ENCODE measurements at places on chromosomes 6 and 20. TPM values are rescaled to one million over a fixed set of nuclear protein-coding genes. Genes with fewer than 3 reads are reported as not detected.

GRCh38 chr6:103277936-103278335 lies 1581.8 kb downstream of the HACE1 start:
- no peak for DNase-seq

DNA sequence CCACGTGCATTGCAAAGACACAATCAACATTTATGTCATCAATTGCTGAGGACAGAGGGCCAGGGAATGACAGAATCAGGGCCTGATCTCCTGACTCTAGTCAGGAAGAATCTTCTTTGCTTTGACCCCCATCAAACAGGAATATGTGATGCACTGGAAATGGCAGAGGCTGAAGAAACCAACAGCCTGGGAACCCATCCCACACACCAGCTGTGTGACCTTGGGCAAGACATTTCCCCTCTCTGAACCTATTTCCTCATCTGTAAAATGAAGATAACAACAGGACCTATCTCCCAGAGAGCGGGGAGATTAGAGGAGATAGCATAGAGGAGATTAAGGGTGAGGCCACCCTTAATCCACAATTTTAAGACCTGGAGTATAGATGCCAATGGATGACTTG lies 1.5 kb downstream of the HNF4A start:
- DNase-seq: no peak

- no peak for DNase-seq
Observed at GRCh38 chr6:75386050-75386770, 101.6 kb upstream of the TMEM30A start.

- peak; percentile 79 for DNase-seq
Observed at GRCh38 chr20:10218536-10219451, at the start of gene SNAP25. SNAP25 (plus strand) TSS chr20:10218830; CDS start chr20:10275492, 56,662 bp downstream.

GRCh38 chr6:73655341-73655917 lies 1.6 kb upstream of the SLC17A5 start:
- DNase-seq: no peak

- DNase-seq: no peak
Observed at GRCh38 chr20:51503376-51503775, 39.1 kb downstream of the NFATC2 start.

GRCh38 chr6:52571099-52571755 lies 5.6 kb downstream of the TRAM2 start:
- no peak for DNase-seq

GRCh38 chr6:9412951-9413559 lies 977.7 kb upstream of the SLC35B3 start:
- no peak for DNase-seq

TCP11 gene
- 2.2 TPM for polyA plus RNA-seq

THEMIS gene
- not detected for polyA plus RNA-seq

LGSN gene
- polyA plus RNA-seq: 0.82 TPM

ARMH2 gene
- polyA plus RNA-seq: not detected

SAMHD1 gene
- polyA plus RNA-seq: 27.6 TPM

COX4I2 gene
- polyA plus RNA-seq: 3.2 TPM

HACE1 gene
- 18.5 TPM for polyA plus RNA-seq

Measured in right renal pelvis (tissue), 4 donors.